Activated T-cell treated with anti-CD3 and anti-CD28 coated beads, Interleukin-2, amount 50 U/mL, for 48 hours (primary cell): ENCODE measurements at places on chromosomes 5 and 9.

GRCh38 chr5:180159756-180160155 lies 49.3 kb downstream of the RASGEF1C start:
- no peak for DNase-seq

- DNase-seq = no peak
Observed at GRCh38 chr9:20872340-20872977, 159.0 kb downstream of the HACD4 start.

DNA sequence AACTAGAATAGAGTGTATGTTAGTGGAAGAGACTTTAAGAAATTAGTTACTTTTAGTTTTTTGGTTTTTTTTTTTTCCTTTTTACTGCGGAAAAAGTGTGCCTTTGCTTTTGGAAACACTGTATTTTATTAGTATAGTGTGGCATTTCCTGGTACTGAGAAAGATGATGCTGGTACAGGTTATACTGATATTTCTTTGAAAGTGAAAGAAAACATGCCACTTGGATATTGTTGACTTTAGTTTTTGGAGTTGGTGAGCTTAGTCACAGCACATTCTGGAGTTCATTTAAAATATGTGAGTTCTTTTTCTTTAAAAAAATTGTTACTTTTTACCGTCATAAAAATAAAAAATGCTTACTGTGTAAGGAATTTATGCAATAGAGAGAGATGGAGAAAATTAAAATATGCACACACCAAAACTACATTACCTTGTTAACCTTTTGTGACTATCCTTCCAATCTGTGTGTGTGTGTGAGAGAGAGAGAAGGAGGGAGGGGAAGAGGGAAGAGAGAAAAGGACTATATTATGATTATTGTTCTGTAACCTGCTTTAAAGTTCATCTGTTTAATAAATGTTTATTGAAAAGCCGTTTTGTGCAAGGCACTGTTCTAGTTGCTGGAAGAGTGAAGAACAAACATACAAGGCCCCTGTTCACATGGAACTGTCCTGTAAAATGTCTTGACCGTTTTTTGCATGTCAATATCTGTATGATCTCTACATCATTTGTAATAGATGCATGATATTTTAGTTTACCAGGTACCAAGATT lies 1.9 kb downstream of the UGCG start:
- no peak for DNase-seq

DNA sequence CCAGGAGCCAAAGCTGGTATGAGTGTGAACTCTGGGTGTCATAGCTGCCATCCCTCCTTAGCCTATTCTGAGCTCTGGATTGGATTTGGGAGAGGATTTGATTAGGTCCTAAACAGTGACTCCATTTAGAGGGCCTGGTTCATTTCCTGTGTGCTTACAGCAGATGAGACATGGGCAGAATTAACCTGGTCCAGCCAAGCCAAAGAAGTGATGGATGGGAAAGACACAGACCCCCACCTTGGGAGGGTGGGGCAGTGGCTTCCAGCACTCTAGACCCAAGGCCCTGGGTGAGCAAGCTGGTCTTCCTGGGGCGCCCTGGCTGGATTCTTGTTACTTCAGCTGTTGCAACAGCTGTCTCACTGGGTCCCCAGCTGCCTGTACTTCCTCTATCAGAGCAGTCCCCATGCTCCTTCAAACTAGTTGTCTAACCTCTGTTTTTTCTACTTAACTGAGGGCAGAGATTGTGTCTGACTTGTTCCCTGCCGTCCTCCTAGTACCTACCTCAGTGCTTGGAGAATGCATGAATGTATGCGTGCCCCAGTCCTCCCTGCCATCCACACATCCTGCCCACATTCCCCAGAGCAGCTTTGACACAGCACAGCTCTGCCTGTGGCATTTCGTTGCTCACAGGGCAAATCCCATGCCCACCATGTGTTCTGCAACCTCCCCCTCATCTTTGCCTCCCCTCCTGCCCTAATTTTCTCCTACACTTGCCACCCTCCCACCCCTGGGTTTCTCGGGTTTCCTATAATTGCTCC lies 115.9 kb downstream of the RGS3 start:
- no peak for DNase-seq

GRCh38 chr5:97629276-97629675 lies 446.2 kb upstream of the RIOK2 start:
- DNase-seq = no peak

GRCh38 chr5:138967791-138968448 lies 92.8 kb upstream of the LRRTM2 start:
- no peak for DNase-seq

- no peak for DNase-seq
Observed at GRCh38 chr9:75039801-75040200, 11.7 kb upstream of the CARNMT1 start.

DNA sequence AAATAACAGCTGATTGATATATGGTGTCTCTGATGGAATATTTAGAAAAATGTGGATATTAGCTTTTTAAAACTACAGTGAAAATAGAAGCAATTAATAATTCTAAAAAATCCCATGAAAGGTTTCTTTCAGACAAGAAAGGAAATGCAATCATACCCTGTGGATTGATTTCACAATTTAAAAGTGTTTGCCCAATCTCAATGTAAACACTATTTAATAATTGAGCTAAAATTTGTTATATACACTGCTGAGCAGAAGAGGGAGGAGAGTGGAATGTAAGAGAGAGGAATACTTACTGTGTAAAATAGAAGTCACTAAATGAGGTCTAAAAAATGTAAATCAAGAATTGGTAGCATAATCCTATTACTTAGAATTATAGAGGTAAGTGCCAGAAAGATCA lies 76.9 kb downstream of the FEM1C start:
- no peak for DNase-seq

GRCh38 chr9:4277531-4277991 lies 22.3 kb downstream of the GLIS3 start:
- no peak for DNase-seq

GRCh38 chr5:169301386-169301934 lies 521 bp upstream of the SLIT3 start:
- DNase-seq = no peak

GRCh38 chr9:68969538-68969937 lies 44.4 kb downstream of the PRKACG start:
- no peak for DNase-seq
